ENCODE measurements at places on chromosomes 2 and 18.

DNA sequence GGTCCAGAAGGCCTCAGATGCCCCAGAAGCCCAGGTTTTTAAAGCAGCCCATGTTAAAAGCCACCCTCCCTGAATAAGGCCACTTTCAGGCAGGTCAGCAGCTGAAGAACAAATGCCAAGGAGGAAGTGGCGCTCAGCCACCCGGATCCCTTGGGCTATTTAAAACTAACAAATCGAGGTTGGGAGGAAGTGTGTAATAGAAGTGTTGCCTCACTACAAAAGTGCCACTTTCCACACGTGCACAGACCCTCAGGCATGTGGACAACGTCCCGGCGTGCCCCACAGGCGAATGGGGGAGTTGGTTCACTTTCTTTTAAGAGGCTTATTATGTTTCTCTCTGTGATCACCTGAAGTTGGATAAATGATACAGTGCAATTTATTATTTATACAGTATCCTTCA is 173.8 kb upstream of the SALL3 start:
- no peak for DNase-seq

GRCh38 chr2:82027921-82028615 is 1723.5 kb upstream of the LRRTM1 start:
- DNase-seq, result no peak

DNA sequence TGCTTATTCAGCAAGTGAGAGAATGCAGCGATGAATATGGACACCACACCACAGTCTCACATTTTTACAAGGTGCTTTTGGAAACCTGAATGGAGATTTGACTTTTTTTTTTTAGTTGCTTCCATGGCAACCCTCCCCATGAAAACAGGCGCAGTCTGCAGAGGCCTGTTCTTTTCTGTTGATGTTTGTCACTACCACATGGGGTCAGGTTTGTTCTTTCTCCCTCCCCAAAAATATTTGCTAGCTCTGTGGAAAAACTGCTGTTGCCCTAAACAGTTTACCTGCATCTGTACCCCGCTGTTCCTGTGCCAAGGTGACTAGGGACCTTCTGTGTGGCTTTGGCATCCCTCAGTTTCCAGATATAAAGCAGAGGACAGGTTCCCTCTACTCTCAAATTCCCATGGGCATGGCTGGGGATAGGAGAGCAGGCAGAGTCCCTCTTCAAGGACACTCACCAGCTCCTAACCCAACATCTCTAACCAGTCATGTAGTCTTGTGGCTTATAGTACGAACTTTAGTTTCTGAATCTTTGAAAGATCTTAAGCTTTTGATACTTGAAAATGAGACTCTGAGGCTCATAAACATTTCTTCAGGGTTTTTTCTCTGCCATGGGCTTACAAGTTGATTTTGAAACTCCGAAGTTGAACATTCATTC is 14.7 kb upstream of the MAPRE2 start:
- DNase-seq, result no peak

DNA sequence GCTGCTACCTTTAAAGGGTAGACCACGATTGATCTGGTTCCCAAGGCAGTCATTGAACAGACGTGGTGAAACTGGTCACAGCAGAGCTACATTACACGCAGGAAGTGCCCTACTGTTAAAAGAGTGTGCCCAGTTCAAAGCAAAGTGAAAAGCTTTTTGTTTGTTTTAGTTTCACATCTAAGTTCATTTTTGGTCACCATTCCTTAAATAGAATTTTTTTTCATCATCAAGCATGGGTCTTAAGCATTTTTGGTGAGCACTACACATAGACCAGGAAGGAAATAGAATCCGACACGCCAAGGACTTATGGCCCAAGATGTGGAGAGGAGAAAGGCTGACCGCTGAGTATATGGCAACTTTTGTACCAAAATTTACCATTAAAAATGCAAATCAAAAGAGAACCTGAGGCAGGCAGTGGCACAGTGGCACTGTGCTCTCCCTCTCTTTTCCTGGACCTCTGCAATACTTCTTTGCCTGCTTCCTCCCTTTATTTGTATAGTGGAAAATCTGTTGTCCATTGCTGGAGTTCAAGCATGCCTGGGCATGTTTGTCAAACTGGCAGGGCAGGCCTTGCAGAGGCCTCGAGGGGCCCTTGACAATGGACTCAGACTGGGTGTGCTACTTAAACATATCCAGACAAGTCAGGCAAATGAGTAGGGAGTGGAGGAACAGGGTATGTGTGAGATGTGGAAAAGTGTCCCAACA is 42.6 kb upstream of the HNRNPA3 start:
- DNase-seq, result no peak

- DNase-seq, result no peak
These were observed 3.3 kb upstream of the CERKL start for GRCh38 chr2:181660181-181660580.

DNA sequence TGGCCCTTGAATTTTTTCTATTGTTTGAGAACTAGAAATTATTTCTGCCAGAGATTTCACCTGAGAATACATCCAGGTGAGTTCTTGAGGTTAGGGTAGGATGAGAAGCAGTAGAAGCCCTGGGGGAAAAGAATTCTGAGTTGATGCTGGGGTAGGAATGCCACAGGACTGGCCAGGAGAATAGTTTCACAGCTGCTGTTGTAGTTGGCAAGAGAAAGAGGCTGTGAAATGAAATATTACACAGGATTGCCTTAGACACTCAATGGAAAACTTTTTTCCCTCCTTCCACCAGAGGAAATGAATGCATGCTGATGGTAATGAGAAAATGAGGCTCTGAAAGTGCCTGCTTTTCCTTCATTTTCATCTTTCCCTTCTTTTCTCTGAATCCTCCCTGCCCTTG is 54.6 kb downstream of the PRKCE start:
- DNase-seq, result no peak

DNA sequence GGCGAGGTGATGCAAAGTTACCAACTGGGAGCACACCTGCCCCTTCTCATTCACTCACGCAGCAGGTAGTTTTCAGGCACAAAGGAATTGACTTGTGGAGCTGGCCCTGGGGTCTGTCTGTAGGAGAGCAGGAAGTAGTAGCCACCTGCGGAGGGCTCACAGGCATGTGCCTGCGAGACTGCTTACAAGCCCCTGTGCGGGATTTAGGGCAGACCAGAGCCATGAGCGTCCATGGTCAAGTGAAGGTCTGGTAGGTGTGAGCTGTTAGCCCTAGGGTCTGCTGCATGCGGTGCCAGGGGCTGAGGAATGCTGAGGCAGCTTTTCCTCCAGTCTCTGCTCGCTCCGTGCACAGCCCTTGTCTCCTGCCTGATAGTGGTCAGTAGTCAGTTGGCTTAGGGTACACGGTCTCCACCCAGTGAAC is 18.9 kb downstream of the INPP4A start:
- no peak for DNase-seq

- DNase-seq, result no peak
These were observed 35.5 kb upstream of the PELI1 start for GRCh38 chr2:64179582-64180321.

GRCh38 chr2:239401881-239402233 is 1.0 kb upstream of the HDAC4 start:
- no peak for DNase-seq

- DNase-seq, result no peak
These were observed 81.5 kb downstream of the MAPRE2 start for GRCh38 chr18:35122586-35123224.

DNA sequence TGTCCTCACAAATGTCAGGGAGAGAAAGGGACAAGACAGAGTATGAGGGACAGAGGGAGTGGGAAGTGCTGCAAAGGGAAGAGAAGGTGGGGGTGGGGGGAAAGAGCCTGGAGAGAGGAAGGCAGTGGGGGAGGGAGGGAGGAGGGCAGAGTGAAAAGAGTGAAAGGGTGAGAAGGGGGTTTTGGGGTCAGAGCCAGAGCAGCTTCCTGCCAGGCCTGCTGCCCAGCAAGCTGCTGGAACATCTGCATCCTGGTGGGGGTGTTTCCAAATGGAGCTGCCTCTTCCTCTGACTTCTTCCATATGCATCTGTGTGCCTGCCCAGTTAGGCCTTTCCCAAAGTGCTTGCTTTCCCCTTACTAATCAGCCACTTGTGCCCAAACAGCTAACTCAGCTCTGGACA is 94.3 kb upstream of the CELF4 start:
- DNase-seq, result no peak

DNA sequence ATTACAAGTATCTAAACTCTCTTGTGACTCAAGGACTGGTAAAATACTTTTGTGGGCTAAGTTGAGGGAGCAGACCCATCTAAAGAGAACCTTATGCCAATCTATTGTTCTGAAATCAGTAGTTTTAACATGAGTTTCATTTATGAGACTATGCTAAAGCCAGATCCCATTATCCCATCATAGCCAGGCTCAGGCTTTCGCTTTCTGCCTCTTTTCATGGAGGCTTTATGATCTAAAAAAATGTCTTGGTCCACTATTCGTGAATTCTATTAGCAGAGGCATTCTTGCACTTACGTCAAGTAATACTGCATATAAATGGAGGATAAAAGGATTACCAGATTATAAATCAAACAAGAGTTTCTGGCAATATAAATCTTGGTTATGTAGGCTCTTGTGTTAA is 1636.9 kb upstream of the ACVR2A start:
- DNase-seq, result no peak

GRCh38 chr2:101852824-101853223 is 138.9 kb upstream of the IL1R2 start:
- no peak for DNase-seq

GRCh38 chr18:811892-812375 is at the start of gene YES1:
Gene YES1, minus strand, starts transcription at chr18:812242. Its CDS starts 55,415 bp downstream, at chr18:756827.
- DNase-seq, result no peak

DNA sequence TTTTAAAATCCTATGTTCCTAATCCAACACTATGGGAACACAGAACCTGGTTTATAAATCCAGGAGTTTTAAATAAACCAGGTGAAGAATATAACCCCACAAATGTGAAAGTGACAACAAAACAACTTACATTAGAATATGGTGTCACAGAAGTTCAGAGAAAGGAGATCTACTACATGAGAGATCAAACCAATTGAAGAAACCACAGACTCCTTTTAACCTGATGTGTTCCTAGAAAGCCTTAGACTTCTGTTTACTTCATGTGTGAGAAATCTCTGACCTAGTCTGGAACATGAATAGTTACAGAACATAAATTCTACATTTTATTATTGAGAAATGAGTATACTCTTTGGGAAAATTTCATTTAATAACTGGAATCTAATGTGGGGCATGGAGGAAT is 165.3 kb downstream of the FTCDNL1 start:
- DNase-seq, result no peak

GRCh38 chr18:24466771-24467170 is 6.3 kb downstream of the HRH4 start:
- DNase-seq, result no peak

GRCh38 chr18:23819001-23819400 is 129.7 kb downstream of the LAMA3 start:
- no peak for DNase-seq

GRCh38 chr2:24107-24506 is 22.2 kb downstream of the FAM110C start:
- DNase-seq, result no peak

DNA sequence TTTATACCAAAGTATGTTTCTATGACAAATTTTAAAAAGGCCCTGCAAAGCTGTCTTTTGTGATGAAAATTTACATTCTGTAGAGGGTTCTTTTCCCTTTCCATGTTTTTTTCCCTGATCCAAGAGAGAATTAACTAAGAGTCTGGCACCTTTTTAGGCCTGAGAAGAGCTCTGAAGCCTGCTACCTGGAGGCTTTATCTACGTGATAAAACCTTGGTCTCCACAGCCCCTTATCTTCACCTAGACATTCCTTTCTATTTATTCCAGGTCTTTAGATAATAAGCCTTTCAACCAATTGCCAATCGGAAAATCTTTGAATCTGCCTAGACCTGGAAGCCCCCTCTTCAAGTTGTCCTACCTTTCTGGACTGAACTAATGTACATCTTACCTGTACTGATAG is 774.1 kb upstream of the LRRTM1 start:
- DNase-seq, result no peak

- DNase-seq, result no peak
These were observed 95.8 kb downstream of the SLC25A12 start for GRCh38 chr2:171798156-171798820.

- DNase-seq, result no peak
These were observed 19.7 kb upstream of the STPG4 start for GRCh38 chr2:47174733-47175361.

- no peak for DNase-seq
These were observed 2.9 kb downstream of the FBLN7 start for GRCh38 chr2:112140899-112141625.

GRCh38 chr2:198909525-198910267 is 548.0 kb downstream of the SATB2 start:
- no peak for DNase-seq

GRCh38 chr2:33011373-33011772 is 64.6 kb downstream of the LTBP1 start:
- DNase-seq, result no peak

DNA sequence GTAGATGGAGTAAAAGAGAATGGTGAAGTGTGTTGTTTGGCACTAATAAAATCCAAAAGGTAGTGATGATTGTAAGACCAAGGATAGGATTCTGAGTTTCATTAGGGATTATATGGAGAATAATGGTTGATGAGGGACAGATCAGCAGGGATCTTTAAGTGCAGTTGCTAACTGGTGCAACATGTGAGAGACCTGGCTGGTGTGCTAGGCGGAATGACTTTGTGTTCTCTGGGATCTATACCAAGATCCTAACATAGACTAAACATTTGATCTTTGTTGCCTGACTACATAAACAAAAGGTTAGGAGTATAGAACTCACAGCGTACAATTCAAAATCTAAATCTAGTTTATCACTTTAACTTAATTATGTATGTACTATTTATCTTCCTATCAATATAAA is 135.4 kb downstream of the PTRHD1 start:
- no peak for DNase-seq

DNA sequence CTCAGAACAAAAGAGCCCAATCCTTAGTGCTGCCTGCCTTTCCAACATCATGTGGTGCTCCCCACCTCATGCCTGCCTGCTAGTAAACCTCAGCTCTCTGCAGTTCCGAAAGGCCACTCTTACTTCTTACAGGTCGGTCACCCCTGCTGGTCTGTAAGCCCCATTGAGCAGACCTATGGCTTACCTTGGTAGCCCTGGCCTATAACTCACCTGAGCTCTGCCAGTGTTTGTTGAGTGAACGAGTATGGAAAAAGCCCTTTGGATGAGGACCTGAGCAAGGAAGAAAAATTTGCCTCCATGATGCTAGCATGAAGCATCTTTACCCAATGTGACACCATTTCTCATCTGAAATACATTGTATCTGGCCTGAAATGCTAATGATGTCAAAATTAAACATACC is 83.3 kb downstream of the LIPG start:
- DNase-seq, result no peak

DNA sequence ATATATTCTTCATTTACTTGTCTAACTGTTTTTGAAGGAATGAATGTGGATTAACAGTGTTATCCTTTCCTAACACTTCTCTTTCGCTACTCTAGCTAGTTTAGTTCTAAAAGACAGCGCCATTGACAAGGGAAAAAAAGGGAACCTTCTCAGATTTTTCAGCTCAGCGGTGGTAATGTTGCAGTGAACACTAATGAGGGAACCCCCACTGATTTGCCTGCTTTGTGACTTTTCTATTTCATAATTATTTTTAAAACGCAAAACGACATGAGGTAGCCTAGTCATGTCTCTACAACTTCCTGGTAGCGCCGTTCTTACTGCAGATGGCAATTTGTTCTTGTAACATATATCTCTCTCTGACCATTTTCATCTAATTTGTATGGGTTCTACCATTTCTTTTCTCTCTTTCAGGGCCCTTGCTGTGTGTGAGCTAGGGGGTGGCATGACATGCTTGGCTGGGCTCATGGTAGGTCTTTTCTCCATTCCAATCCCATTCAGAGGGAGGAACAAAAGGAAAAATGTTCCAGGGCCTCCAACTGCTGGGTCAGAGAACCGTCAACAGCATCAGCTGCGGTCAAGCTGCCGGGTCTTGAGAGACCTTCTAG is 235.5 kb upstream of the SIX3 start:
- no peak for DNase-seq
